ENCODE measurements at places on chromosomes 5 and 9. TPM values are rescaled to one million over a fixed set of nuclear protein-coding genes. Genes with fewer than 3 reads are reported as not detected.

Gene ELAVL2
- total RNA-seq, result 0.35 TPM

Gene SUB1
- 177 TPM for total RNA-seq

DNA sequence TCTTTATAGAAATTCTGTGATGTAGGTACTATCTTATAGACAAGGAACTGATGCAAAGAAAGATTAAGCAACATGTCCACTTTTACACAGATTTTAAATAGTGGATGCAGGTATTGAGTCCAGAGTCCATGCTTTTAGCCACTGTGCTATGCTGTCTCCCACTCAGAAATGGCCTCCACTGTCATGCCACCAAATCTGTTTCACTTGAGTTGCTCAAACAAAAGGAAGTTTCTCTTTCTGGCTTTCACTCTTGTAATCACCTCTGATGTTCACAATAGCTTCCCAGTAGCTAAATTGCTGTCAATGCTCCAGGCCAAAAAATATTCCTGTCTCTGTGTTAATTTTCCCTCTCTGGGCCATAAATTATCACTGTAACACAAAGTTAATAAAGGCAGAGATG, 77.0 kb upstream of the RASA1 start:
- DNase-seq, result no peak

GRCh38 chr9:33445389-33446239, 1.8 kb downstream of the AQP3 start:
- peak; percentile 74 for DNase-seq

DNA sequence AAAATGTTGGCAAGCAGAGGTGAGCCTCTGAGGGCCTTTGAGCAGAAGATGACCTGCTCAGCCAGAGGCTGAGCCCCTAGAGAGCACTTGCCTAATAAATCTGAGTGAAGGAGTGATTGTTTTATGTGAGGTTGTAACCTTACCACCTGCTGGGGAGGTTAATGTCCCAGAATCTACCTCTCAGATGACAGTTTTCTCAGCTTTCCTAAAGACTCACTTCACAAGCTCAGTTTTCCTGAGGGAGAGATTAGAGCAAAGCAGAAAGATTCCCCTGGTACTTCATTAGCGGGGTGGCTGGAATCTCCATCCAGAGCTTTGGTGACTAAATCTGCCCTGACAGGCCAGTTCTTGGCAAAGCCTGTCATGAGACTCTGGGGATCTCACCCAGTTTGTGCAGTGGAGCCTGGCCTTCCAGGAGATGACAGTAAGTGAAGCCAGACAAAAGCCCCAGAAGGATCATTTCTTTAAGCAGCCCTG, 48.8 kb upstream of the GALNT10 start:
- no peak for DNase-seq

DNA sequence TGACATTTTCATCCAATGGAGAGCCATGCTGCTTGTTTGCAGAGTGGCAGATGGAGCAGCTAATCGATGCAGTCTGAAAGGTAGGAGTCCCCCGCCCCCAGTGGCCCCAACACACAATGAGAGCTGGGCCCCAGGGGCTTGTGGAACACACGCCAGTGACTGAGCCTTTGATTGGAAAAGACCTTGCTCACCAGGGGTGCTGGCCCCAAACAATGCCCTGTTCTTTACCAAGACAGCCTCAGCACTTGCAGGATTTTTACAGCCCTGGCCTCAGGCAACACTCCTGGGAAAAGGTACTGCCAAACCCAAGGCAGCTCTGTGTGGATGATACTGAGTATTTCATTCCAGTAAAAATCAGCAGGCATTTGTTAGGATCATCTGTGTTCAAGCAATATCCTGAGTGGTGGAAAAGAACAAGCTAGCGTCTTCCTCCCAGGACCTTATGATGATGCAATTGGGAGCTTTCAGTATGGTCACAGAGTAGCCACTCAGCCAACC, 276.8 kb upstream of the CLINT1 start:
- no peak for DNase-seq

GRCh38 chr5:130055572-130055971, 151.3 kb downstream of the CHSY3 start:
- no peak for DNase-seq

DNA sequence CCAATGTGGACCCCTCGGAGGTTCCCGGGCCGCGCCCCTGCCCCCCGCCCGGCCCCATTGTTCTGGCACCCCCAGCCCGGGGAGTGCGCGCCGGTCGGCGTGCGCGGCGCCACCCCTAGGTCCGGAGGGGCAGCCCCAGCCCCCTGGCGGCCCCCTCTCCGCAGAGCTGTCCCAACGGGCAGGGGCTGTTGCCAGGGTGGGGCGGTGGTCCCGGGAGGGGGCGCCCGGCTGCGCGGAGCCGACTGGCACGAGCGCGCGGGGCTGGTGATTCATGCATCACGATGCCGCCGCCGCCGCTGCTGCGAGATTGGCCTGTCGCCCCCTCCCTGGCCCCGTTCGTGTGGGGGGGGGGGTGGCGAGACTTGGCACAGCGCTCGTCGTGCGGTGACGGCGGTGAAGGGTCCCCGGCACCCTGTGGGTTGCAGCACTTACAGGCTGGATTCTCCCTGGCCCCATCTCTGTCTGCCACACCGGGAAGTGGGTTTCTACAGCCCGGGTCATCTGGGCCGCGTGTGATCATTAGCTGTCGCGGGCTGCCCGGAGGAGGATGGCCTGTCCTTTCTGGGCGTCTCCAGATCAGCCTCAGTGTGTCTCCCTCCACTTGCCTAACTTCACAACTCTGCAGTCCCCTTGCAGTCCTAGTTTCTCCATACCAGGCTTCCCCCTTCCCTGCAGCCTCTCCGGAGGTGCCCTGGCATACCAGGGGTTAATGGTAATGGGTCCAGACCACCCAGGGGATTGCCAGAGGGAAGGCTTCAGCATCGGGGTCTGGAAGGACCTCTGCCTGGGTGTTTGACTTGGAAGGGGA, 858 bp downstream of the NCS1 start:
- DNase-seq, result no peak

- no peak for DNase-seq
Observed at GRCh38 chr9:32345243-32345642, 39.2 kb upstream of the ACO1 start.

GRCh38 chr5:171649075-171649401, 136.6 kb upstream of the SMIM23 start:
- DNase-seq, result no peak

DNA sequence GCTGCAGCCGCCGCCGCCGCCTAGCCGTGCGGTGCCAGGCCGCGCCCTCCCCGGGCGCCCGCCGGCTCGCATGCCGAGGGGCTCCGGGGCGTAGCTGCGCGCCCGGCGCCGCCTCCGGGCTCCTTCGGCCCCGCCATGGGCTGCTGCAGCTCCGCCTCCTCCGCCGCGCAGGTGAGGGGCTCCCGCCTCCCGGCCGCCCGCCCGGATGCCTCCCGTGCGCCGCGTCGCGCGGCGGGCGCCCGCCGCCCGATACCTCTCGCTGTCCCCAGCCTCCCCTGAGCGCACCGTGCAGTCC, 230 bp downstream of the SLC44A1 start:
- DNase-seq, result no peak

DNA sequence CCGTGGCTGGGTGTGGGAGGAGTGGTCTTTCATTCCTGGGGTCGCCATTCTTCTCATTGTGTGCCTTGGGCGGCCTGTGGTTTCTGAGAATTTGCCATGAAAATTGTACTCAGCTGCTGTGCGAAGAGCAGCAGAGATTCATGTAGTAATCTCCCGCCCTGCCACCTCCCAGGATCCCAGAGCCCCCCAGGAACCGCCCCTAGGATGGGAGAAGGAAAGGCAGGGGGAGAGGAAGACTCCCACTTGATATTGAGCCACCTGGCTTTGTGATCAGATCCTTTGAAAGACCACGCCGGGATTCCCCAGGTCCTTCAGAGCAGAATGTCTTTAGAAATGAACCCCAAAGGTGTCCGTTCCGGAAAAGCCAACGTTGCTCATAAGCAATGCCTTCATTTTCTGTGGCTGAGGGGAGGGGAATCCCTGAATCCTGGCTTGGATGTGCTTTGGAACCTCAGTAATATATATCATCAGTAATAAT, 27.6 kb downstream of the NEURL1B start:
- no peak for DNase-seq

Measured in left lung (tissue), 14 donors.